Mesenteric fat pad (tissue), 1 donor: ENCODE measurements at places on chromosomes 5 and 9.
A peak's percentile ranks its signal among the peaks of the same experiment; 100 is the strongest.

GRCh38 chr9:114000671-114001409 is 77.3 kb downstream of the AMBP start:
- peak; percentile 74 for DNase-seq

GRCh38 chr5:55324006-55324405 is 16.2 kb downstream of the MTREX start:
- DNase-seq: no peak

DNA sequence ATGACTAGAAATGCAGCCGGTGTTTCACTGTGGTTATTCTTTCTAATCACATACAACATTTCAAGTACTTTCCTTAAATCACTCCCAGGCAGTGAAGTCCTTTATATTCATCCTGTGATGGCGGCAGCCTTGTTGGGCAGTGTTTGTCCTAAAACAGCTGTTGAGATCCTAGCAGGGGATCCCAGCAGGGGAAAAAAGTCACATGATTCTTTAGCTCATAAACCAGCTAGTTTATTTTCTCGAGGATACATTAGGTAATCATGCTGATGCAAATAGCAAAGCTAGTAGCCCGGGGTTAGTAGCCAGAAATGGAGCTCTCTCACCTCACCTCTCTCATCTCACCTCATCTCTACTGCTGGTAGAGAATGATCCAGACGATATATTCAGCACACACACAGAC is 70.5 kb downstream of the FOXD1 start:
- DNase-seq: no peak

- DNase-seq: no peak
These were observed 435.7 kb downstream of the NFIB start for GRCh38 chr9:13878241-13878711.

DNA sequence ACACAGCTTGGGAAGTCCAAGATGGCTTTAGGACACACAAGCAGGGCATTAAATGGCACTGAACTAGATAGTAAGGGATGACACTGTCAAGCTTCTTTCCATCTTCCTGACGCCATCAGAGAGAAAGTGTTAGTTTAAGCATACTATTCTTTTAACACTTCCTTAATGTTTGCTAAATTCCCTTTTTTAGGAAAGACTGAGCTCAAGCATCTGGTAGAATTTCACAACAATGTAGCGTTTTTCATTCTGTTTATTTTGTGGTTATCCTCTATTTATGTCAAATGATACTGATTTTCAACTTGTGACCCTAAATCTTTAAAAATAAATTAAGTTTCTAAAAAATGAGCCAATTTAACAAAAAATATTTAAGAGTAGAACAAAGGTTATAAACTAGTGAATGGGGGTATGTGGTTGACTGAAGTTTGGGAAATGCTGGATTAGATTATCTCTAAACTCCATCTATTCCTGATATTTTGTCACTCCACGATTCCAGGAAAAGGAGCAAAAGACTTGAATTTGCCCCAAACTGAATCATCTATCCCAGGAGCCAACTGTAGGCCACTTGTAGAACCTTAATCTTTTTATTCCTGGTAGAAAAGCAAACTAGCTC is 147.4 kb upstream of the KLF9 start:
- DNase-seq: no peak

- no peak for DNase-seq
These were observed 184.2 kb downstream of the NSG2 start for GRCh38 chr5:174229514-174230370.

DNA sequence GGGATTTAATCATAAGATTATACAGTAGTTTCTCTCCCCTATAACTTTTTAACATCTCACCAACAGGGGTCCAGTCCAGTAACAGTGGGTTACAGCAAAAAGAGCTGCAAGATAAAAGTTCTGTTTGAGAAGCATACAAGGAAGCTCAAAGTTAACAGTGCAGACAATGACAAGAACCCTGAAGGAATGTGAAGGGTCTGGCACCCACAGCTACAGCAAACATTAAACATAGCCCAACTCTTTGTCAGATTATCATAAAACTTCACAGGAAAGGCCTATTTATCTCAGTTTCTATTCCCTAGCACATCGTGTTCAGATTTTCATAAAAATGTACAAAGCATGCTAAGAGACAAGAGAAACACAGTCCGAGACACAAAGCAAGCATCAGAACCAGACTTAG is 309.4 kb downstream of the DIRAS2 start:
- DNase-seq: no peak

DNA sequence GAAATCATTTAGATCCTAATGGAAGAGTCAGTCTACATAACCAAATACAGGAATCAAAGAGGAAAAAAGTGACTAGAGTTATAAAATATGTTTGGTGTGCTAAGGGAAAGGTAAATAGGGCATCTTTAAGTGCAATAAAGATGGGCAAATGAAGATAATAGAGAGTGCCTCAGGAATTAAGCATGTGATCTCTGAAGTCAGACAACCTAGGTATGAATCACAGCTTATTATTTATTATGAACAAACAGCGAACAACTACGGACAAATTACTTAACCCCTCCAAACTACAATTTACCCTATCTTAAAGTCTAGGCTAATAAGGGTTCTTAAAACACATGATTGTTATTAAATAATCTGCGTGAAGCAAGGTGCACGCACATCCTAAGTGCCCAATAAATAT is 910.2 kb upstream of the DMAC1 start:
- no peak for DNase-seq

GRCh38 chr9:113682297-113682771 is 193.8 kb upstream of the ZNF618 start:
- DNase-seq: no peak

- no peak for DNase-seq
These were observed 154.5 kb downstream of the YIPF5 start for GRCh38 chr5:144015961-144016360.

GRCh38 chr9:109560470-109561132 is 62.5 kb upstream of the PTPN3 start:
- DNase-seq: no peak

- DNase-seq: no peak
These were observed 25.2 kb upstream of the HAPLN1 start for GRCh38 chr5:83745816-83746215.

- DNase-seq: no peak
These were observed 1115.5 kb downstream of the TAF11L14 start for GRCh38 chr5:18749763-18750162.

DNA sequence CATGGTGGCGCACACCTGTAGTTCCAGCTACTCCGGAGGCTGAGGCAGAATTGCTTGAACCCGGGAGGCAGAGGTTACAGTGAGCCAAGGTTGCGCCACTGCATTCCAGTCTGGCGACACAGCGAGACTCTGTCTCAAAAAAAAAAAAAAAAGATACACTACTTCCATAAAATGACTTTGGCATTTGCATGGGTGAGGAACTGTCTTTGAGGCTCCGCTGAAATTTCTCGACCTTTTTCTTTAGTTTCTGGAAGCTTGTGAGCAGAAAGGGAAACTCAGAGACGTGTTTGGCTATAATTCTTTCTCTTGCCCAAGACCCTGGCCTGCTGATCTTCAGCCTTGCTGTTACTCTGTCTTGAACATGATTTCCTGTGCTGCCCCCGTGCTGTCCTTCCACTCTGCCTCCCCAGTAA is 37.3 kb downstream of the SPIN1 start:
- no peak for DNase-seq

GRCh38 chr9:107067739-107068416 is 204.9 kb downstream of the ZNF462 start:
- DNase-seq: no peak

DNA sequence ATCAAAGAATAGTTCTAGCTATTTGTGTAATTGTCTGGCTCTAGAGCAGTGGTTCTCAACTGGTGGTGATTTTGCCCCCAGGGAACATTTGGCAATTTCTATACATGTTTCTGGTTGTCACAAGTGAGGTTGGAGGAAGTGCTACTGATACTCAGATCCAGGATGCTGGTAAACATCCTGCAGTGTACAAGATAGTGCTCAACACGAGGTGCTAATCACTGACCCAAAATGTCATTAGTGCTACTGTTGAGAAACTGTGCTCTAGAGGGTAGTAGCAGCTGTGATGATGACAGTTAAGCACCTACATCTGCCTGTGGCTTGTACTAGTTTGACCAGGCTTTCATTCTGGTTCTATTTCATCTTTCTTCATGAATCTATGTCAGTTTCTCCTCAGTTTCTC is 22.1 kb downstream of the LRRC19 start:
- no peak for DNase-seq

DNA sequence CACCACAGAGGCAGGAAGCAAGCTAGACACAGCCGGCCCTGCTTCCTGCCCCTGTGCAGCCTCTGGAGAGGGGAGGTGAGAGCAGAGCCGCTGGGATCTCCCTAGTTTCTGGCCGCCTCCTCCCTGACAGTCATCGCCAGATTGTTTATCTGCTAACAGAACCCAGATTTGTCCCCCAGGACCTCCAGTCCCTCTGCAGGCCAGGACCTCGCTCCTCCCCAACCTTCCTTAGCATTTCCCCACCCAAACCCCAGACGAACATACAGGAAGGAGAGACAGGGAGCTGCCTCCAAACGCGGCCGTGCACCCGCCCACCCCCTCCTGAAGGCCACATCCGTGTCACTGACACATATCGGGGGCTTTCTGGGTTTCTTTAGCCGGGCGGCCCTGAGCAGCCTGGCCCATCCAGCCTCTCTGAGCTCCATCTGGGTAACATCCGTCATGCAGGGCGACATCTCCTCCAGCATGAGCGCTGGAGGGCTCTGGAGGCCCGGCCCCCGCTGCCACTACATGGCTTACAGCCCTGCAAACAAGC is 47.5 kb downstream of the DBH start:
- no peak for DNase-seq

- no peak for DNase-seq
These were observed 23.8 kb upstream of the ZNF131 start for GRCh38 chr5:43096916-43097315.

DNA sequence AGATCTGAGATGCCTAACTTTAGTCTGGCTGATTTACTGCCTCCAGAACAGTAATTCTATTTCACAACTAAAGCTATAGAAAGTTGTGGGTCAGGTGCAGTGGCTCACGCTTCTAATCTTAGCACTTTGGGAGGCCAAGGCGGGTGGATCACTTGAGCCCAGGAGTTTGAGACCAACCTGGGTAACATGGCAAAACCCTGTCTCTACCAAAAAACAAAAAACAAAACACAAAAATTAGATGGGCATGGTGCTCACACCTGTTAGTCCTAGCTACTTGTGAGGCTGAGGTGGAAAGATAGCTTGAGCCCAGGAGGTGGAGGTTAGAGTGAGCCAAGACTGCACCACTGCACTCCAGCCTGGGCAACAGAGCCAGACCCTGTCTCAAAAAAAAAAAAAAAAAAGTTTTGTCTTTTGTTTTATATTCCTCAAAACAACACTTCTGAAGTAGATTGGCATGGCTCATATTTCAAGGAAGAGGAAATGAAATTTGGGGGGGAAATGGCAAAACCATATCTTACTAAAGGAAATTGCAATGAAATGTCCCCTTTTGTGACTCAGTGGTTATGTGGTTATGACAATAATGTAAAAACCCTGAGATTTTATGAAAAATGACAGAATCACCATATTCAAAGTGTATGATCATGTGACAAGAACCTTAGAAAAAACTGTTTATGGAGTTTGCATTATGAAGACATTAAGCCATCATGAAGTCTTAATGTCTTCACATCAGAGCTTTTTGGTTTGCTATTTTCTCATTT is 16.2 kb downstream of the FNBP1 start:
- no peak for DNase-seq

DNA sequence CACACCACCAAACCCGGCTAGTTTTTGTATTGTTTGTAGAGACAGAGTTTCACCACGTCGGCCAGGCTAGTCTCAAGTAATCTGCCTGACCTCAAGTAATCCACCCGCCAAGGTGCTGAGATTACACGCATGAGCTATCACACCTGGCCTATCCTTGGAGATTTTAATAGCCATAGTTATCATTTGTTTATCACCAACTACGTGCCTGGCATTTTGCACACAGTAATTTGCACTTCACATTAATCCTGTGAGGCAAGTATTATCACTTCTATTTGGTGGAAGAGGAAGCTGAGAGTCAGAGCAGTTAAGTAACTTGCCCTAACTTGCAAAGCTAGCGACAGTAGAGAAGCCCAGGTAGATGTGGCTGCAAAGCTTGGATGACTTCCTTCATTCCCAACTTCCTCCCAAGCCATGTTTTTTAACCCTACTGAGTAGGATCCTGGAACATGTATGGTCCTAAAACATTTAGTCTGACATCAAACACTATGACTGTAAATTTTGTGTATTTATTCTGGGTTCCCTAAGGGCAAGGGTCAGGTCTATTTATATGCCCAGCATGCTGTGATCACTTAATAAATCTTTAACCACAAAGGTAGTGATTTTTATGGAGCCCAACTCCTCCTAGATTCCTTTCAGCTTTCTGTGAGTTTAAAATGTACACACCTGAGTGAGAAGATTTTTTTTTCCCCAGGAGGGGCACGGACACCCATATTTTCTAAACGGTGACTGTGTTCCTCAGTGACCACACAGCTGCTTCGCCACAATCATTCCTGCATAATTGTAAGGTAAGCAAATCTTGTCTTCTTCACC is 100.2 kb upstream of the RAI14 start:
- no peak for DNase-seq

- DNase-seq: no peak
These were observed 4.4 kb downstream of the RC3H2 start for GRCh38 chr9:122900791-122901190.

DNA sequence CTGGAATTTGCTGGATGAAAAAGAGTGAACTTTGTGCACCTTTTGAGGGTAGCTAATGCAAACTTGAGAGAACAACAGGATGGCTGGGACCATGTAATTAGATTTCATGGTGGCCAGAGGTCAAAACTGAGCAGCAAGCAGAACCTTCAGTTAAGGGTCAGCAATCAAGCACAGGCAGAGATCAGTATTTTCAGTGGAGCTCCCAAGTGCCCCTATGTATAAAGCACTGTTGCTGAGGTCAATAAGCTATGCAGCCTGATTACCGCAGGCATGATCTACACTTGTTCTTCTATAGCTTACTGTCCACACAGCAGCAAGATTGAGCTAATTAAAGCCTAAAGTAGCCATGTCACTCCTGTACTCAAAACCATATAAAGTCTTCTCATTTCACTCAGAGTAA is 62.1 kb upstream of the TMC1 start:
- DNase-seq: no peak

- DNase-seq: no peak
These were observed 478.6 kb upstream of the WWC1 start for GRCh38 chr5:167812871-167813270.

GRCh38 chr9:126051446-126052130 is 275.0 kb upstream of the MVB12B start:
- no peak for DNase-seq

DNA sequence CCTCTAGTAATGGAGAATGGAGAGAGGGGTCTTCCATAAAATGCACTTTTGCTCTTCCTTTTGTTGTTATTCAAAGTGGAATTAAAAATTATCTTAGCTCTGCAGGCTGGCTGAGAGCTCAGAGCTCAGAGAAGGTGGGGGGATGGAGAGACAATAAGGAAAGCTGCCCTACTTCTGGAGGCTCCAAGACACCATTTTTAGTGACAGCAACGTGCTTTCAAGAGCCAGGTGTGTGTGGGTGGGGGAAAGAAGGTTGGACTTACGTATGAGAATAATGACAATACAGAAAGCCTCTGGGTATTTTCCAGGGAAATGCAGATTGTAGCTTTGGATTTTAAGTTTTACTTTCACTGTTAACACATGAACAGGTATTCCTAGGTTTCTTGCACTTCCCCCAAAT is 173.9 kb downstream of the TRPM3 start:
- no peak for DNase-seq
